ENCODE measurements at places on chromosomes 1 and 21.

- no peak for DNase-seq
Measured at GRCh38 chr1:147892216-147892615, 10.4 kb upstream of the GJA8 start.

DNA sequence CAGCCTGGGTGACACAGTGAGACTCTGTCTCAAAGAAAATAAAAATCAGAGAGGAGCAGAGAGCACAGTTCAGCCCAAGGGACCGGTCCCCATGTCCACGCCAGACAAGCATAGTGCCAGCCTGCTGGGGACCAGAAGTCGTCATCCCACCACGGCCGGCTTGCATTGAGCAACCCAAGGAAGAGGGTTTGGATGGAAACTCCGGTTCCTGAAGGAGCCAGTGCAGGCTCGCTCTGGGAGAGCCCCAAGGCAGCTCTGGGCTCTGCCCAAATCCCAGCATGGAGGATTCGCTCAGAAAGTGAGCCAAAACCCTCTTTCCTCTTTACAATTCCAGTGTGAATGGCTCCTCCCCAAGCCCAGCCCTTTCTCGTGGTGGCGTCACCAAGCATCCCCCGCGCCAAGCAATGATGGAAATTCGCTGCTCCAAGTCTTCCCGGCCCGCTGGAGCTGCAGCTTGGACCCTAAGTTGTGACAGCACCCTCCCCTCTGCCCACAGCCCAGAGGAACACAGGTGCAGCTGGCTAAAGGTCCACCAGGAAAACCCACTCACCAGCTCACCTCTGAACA, 64.1 kb upstream of the SLC25A33 start:
- DNase-seq, result no peak

- no peak for DNase-seq
Measured at GRCh38 chr1:174982971-174983689, 16.6 kb upstream of the CACYBP start.

- DNase-seq, result peak; percentile 24
Measured at GRCh38 chr1:46735708-46736324, 16.9 kb upstream of the EFCAB14 start.

DNA sequence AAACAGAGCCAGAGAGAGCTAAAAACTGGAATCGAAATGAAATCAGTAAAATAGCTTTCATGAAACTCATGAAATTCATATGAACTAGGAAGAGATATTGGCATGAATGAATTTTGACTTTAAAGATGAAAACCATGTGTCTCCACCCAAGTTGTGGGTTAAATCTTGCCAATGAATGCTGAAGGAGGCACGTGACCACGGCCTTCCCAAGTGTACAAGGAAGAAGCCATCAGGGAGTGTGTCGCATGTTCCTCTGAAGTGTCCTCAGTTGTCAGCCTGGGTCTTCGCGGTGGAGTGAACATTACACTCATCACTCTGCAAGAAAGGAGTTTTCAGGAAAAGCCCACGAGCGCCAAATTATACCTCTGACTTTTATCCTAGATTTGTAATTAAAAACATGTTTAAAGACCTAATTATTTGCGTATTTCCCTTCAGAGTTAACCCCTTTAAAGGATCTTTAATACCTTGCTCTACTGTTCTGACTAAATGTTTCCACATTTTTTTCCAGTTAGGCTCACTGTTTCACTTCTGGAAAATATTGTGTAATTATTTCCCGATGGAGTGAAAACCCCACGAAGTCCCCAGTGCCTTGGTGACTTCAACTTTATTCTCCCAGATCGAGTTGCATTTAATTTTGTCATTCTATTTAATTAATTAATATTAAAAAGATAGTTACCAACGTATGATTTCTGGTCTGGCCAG, 118.3 kb downstream of the DHRS3 start:
- DNase-seq, result peak; percentile 52

- DNase-seq, result no peak
Measured at GRCh38 chr1:23331713-23332112, 12.4 kb downstream of the HNRNPR start.

DNA sequence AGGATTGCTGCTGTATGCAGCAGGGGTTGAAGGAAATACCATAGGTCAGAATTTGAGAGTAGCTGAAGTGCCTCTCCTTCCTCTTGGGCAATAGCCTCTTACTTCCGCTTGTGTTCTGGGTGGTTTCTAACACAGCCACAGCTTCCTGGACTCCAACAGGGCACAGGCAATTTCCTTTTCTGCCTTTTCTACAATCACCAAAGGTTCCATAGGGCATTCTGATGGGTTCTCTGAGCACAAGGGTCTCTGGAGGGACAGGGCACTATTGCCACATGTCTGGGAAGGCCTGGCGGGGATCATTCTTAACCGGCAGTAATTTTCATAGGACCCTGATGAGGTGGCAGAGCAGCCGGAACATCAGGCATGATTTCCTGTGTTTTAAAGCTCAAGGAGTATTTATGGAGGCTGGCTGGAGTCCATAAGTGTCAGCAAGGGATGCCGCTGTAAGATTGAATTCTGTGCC, 5.5 kb upstream of the AGTRAP start:
- DNase-seq, result no peak

GRCh38 chr1:218887141-218887925, 286.3 kb upstream of the LYPLAL1 start:
- no peak for DNase-seq

GRCh38 chr1:38701088-38701487, 158.5 kb downstream of the RRAGC start:
- no peak for DNase-seq

DNA sequence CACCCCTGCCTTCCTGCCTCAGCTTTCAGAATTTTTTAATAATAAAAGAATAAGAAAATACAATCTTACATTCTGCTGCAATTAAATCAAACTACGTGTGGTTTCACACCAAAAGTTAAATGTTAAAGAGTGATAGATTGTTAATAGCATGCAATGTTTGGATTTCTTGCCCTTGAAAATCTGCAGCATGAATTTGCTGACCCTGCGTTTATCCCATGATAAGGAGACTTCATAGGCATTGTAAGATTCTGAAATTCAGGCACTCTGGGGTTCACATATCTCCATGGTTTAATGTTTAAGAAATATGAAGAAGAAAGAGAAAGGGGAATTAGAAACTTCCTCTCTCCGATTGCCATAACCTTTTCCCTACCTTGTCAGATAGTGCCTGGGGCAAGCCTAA, 1616.2 kb upstream of the B3GALT2 start:
- DNase-seq, result no peak

- DNase-seq, result no peak
Measured at GRCh38 chr1:1833916-1834325, 55.7 kb upstream of the NADK start.

GRCh38 chr1:204544321-204544720, 28.1 kb downstream of the MDM4 start:
- DNase-seq, result no peak

- peak; percentile 80 for DNase-seq
Measured at GRCh38 chr21:29258626-29259338, 39.9 kb upstream of the BACH1 start.

- peak; percentile 41 for DNase-seq
Measured at GRCh38 chr1:154998818-154999570, 3.6 kb upstream of the ZBTB7B start.

DNA sequence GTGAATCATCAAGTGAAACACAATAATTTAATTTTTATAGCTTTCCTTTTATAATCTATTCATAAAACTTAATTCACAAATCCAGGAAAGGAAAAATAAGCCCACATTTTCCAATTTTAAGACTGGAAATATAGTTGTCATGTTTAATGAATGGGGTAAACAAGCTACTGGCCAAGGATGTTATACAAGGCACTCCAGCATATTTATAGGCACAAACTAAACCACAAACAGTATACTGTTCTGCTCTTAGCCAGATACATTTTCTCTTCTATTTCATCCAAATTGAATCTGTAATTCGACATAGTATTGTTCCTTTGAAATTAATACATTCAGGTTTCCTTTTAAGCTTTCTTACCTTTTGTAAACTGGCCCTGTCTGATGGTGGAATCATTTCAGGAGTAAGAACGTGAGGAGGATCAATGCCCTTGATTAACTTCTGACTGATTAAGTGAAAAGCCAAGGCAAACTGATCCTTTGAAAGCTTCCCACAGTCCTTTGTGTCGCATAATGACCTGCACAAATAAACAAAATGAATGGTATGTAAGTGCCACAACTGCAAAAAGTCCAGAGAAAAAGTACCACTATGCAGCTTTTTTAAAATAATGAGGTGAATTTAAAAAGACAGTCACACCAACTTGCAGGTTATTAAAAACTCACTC, 74.4 kb downstream of the EPS15 start:
- no peak for DNase-seq

GRCh38 chr1:154987326-154987725, 4.2 kb downstream of the FLAD1 start:
- no peak for DNase-seq

DNA sequence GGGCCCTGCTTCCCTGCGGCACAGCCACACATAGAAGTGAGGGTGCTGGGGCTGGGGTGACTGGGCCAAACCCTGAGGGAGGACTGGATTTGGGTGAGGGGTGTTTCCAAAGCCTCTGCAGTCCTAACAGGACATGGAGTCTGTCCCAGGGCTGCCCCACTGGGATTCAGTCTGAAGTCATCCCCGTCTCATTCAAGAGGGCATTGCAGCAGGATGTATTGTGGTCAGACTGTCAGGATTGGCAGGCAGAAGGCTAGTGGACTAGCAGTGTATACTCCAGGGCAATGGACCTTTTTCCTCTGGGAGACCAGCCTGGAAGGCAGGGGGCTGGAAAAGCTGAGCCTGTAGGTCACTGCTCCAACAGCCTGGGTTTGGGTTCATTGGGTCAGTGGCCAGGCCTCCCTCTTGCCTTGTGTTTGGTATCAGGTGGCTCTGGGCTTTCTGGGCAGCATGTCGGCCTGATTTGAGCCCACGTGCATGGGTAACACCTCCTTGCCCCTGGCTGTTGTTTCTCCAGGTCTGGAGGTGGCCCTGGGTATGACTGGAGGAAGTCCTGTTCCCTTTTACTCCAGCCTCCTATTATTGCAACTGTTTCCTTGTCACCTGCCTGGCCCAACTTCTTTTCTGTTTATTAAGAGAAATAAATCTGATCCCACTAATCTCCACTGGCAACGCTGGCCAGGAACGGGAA, 41.0 kb upstream of the SYNC start:
- DNase-seq, result no peak

DNA sequence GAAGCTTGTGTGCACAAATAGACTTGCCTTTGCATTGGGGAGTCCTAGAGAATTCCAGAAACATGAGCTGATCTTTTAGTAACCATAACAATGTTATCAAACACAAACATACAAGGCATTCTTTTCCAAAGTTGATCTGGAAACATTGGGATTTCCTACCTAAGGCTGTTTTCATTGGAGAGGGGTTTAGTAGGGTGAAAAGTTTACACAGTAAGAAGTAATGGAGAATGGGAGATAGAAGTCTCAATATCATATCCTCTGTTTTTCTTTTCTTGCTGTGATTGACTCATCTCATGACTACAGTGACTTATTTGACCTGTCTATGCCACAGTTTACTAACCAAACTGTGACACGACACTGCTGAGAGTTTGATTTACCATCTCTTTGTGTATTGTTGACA, 65.6 kb upstream of the PLA2G4A start:
- DNase-seq, result no peak

DNA sequence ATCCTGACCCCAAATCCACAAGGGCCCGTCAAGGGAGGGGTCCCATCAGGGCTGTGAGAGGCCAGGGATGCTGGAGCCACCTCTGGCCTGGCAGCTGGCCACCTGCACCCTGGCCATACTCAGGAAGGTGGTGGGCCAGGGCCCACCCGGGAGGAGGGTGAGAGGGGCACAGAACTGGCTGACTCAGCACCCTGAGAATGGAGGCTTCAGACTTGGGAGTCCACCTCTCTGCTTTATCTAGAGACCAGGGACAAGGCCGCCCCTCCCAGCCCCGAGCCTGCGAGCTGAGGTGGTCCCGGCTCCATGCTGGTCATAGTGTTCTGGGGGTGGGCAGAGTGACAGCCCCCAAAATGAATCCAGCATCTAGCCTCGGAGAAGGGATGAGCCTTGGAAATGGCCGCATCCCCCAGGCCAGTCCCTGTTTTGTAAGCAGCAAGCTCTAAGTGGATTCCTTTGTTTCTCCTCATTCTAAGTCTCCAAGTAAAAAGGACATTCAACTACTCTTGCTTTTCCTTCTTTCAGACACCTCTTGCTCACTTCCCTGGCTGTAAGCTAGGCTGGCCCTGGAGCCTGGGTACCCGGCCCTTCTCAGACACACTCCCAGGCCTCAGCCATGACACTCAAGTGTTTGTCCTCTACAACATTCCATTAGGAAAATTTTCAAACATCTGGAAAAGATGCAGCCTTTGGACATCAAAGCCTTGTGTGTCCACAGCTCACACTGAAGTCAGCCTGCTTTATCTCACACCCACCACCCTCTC, 12.3 kb downstream of the WNT3A start:
- no peak for DNase-seq

DNA sequence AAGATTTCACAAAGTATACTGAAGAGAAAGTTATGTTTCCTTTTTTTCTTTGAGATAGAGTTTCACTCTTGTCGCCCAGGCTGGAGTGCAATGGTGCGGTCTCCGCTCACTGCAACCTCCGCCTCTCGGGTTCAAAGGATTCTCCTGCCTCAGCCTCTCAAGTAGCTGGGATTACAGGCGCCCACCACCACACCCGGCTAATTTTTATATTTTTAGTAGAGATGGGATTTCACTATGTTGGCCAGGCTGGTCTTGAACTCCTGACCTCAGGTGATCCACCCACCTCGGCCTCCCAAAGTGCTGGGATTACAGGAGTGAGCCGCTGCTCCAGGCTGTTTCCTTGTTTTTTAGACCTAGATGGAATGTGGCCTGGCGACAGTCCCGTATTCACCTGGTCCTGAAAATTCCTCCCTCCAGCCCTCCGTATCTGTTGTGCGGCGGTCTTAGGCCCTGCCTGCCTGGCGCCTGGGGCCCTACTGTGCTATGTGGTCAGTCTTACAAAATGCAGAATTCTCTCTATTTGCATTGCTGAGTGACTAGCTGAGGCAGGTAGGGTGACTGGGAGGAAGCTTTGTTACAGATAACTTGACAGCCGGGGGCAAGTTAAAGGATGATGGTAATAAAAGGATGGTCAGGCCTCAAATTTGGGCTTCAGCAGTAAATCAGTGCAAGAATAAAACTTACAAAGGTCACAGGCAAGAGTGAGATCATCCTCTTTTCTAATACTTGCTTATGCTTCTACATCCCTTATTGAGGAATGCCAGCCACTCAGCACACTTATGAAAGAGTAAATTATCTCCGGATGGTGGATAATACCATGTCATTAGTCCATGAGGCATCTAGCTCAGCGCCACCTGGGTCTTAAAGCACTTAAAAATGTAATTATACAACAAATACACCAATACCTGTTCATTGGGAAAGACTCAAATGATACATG, 30.3 kb downstream of the PARK7 start:
- DNase-seq, result no peak

- DNase-seq, result no peak
Measured at GRCh38 chr1:25617625-25618432, 1.2 kb downstream of the MAN1C1 start.

- DNase-seq, result no peak
Measured at GRCh38 chr1:80639777-80640533, 1160.8 kb upstream of the ADGRL2 start.

GRCh38 chr1:33140153-33141149, 41.4 kb downstream of the TRIM62 start:
- DNase-seq, result no peak

- no peak for DNase-seq
Measured at GRCh38 chr1:157551694-157552693, at the start of gene FCRL5. Gene FCRL5, minus strand, starts transcription at chr1:157552515. Its CDS starts 153 bp downstream, at chr1:157552362.

Data from fibroblast of skin of left quadriceps (primary cell).